ENCODE measurements at places on chromosomes 1 and 21.
A peak's percentile ranks its signal among the peaks of the same experiment; 100 is the strongest.

DNA sequence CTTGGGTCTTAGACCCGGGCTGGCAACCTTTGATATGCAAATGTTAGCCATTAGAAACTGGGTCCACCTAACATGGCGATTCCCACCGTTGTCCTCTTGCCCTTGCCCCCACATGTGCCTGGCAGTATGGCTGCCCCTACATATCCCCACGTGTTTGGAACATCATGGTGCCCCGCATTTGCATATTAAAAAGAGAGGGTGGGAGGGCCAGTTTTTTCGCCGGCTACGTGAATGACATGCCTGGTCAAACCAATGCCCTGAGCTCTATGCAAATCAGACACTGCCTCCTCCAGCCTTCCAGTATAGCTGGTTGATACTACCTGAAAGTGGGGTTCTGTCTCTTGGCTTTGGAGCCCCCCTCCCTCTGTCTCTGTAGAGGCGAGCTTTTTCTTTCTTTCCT lies 133.0 kb downstream of the CDC42BPA start:
- DNase-seq, result no peak

- DNase-seq, result no peak
These were observed 15.9 kb downstream of the ESPN start for GRCh38 chr1:6440198-6441126.

DNA sequence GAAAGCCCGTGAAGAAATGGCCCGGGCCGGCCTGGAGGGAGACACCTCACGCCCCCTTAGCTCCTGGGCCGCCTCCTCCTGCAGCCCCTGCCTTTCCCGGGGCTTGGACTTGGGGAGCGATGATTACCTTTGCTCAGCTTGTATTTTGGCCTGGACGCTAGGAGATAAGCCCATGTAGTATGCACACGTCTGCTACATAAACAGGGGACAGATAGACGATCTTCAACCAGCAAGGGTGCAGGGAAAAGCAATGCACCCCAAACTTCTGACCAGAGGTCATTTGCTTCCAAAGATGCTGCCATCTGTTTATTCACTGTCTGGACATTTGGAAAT lies 936 bp downstream of the TP73 start:
- DNase-seq, result peak; percentile 19

DNA sequence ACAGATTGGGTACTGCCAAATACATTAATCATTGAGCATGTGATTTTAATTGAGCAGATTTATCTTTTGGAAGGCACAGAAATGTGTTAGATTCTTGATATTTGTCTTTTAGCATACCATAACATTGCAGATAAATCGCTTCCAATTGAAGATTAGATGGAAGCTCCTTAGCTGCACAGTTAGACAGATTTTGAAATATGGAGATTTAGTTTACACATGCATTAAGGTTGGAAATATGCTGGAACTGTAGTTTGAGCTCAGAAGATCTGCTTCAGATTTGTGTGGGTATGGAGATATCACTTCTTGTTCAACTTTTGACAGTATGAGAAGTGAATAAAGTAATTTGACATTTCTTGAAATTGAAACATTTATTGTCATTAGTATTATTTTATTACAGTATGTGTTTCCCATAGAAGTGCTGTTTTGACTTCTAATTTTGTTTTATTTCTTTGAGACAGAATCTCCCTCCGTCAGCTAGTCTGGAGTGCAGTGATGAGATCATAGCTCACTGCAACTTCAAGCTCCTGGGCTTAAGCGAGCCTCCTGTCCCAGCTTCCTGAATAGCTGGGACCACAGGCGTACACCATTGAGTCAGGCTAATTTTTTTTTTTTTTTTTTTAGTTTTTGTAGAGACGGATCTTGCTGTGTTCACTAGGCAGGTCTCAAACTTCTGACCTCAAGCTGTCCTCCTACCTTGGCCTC lies 29.1 kb downstream of the THRAP3 start:
- no peak for DNase-seq

DNA sequence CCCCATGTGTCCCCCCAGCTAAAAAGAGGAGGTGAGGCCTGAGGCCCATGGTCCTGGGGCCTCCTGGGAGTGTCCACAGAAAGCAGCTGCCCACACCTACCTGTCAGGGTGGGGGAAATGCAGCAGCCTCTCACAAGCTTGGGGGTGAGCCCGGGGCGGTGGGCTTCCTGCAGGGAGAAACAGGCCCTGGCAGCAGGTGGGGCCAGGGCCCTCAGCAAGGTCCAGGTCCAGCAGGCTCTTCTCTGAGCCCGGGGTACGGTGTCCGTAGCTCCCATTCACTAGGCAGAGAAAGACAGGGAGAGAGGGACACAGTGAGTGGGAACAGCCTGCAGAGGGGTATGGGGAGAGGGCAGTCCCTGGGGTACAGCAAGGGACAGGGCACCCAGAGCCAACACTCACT lies 139.0 kb downstream of the GLIS1 start:
- no peak for DNase-seq

GRCh38 chr1:212545941-212546635 lies 62.5 kb upstream of the ATF3 start:
- no peak for DNase-seq

GRCh38 chr1:156741481-156741983 lies 644 bp upstream of the MRPL24 start:
- no peak for DNase-seq

GRCh38 chr21:33668620-33669019 lies 26.3 kb downstream of the ITSN1 start:
- DNase-seq, result no peak

GRCh38 chr1:240414237-240414636 lies 197.7 kb downstream of the GREM2 start:
- no peak for DNase-seq

DNA sequence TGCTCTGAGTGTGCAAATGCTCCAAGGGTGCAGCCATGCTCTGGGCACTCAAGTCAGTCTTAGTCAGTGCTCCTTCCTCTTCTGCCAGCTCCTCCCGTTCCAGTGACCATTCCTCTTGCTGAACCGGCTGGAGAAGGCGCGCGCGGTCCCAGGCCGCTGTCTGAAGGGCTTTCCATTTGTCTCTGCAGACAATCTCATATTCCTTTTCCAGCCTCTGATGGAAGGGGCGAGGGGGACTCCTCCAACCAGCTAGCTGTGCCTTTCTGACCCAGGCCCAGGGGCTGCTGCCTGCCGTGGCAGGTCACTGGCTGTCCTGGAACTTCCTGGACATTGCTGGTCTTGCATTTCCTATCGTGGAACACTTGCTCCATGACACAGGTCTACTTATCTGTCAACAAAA lies 67.5 kb downstream of the RIPK4 start:
- DNase-seq, result no peak

DNA sequence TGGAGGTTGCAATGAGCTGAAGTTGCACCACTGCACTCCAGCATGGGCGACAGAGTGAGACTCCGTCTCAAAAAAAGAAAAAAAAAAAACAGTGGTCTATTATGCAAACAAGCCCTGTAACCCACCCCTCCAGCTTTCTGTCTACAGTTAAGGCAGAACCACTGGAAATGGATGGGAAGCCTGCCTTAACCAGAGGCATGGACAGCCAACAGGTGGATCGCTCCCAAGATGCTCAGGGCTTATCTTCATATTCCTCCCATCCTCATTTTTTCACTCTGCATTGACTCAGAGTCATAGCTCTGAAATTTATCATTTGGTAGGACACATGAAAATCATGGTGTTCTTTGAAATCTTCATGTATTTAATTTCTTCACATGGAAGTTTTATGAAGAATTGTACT lies 8.7 kb downstream of the MTFR1L start:
- DNase-seq, result no peak

- no peak for DNase-seq
These were observed 81.7 kb downstream of the PIK3CD start for GRCh38 chr1:9733160-9733789.

DNA sequence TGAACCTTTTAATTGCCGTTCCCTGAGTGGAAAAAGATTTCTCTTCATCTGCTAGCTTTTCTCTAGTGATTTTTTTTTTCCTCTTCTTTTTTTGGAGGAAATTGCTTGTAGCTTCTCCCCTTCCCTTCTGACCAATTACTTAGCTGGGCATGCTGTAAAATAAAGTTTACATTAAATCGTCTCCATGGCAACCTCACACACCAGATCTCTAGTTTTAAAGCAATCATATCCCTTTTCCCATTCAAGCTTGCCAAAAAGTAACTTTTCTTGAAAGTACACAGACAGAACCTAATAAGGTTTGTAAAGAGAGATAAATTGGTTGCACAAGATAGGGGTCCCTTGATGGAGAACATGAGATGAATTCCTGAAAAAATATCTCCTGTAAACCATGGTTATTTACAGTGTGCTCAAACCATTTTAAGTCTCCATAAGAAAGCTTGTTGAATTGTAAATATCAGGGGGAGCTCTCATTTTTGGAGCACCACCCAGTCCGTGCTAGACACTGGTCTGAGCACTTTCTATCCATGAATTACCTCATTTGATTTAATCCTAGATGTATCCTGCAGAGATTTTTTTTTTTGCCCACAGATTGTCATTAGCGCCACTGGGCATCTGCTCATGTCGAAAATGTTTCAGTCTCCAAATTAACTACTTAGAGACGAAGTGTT lies 32.6 kb upstream of the HTR1D start:
- no peak for DNase-seq

DNA sequence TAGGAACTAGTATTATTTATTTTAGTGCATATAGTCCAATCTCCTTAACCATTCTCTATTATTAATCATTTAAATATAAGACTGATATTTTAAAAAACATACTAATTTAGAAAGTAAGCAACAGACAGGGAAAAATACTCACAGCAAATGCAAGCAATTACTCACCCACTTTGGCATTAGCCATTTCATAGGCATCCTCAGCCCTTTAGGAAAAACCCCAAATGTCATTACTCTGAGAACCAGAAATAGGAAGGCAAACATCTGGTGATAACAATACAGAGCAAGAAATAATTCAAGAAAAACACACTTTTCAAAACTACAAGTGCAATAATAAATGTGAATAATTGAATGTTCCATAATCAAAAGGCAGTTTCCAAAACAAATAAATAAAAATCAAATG lies 545.1 kb downstream of the PLPP3 start:
- no peak for DNase-seq
